Hindlimb muscle (tissue), 1 donor: ENCODE measurements at places on chromosomes 11 and 22. TPM values are rescaled to one million over a fixed set of nuclear protein-coding genes. Genes with fewer than 3 reads are reported as not detected.

The USP2 gene
- 60.0 TPM for polyA plus RNA-seq

The DESI1 gene
- polyA plus RNA-seq: 20.1 TPM

The SCN2B gene
- polyA plus RNA-seq: 2.9 TPM

The CWF19L2 gene
- polyA plus RNA-seq: 8.3 TPM

The HORMAD2 gene
- polyA plus RNA-seq: not detected

The MYBPC3 gene
- 0.49 TPM for polyA plus RNA-seq

The OR8A1 gene
- polyA plus RNA-seq: 0.37 TPM

DNA sequence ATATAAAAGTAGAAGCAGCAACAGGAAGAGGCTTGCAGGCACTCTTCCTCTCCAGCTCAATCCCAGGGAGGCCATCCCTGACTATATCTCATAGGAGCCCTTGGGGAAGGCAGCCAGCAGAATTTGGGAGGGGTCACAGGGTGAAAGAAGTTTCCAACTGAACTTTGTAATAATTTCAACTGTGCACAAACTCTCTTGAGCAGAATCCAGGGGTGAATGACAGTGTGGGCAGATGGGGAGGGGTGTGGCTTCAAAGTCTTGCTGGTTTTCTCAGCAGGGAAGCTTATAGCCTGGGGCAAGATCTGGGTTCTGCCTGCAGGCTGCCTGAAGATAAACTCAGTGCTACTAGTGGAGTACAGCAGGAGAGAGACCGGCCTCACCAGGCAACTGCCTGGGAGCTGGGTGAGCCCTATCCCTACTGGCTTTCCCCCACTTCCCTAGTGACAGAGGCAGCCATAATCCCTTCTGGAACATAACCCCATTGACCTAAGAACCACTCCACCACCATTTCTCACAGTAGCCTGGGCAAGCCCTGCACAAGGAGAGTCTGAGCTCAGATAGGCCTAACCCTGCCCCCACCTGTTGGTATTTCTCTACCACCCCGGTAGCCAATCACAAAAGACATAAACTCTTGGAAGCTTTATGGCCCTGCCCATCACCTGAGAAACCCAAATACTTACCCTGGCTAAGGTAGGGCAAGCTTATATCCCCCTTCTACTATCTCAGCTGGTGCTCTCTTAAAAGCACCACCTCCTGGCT lies 17.8 kb upstream of the TTC12 start:
- DNase-seq: no peak

DNA sequence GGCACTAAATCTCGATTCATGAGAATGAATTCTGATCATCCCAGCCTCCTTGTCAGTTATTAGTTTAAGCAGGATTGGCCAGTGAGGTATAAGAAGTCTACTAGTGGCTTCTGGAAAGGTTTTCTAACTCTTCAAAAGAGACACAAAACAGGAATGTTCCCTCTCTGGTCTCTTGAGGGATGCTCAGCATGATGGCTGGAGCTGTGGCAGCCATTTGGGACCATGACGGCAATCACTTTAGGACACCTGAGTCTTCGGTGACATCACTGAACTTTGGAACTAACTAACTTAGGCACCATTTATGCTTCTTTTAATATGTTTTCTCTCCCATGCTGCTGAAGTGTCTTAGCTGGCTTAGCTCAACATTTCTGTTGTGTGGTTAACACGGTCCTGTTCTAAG lies 20.2 kb upstream of the CRY2 start:
- DNase-seq: no peak

- DNase-seq: no peak
Measured at GRCh38 chr22:29937940-29938693, 55.1 kb downstream of the MTMR3 start.

GRCh38 chr11:77371646-77372045 lies 70.2 kb upstream of the GDPD4 start:
- DNase-seq: no peak

GRCh38 chr11:32960553-32961164 lies 55.0 kb upstream of the DEPDC7 start:
- DNase-seq: peak; percentile 40
